ENCODE measurements at places on chromosomes 7 and 10. TPM values are rescaled to one million over a fixed set of nuclear protein-coding genes. Genes with fewer than 3 reads are reported as not detected.

Gene NKX1-2
- not detected for total RNA-seq

Gene OR2A1
- total RNA-seq: not detected

Gene NUTM2A
- total RNA-seq: 0.11 TPM

Gene RAB11FIP2
- 2.8 TPM for total RNA-seq

- no peak for DNase-seq
Observed at GRCh38 chr7:87993269-87993668, 59.2 kb downstream of the ADAM22 start.

DNA sequence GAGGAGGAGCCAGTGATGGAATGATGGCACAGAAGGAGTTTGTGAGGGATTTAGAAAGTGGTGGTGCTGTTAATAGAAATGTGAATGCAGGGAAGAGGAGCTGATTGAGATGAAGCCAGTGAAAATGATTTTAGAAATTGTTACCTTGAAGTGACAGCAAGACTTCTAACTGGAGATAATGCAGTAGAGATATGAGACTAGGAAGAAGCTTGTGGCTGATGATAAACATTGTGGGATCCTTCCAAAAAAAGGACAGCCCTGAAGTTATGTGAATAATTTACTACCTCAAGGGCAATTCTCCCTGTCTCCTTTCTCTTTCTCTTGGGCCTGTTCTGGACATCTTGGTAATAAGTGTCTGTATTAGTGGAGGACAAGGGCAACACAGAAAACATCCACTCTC, 138.6 kb downstream of the LSMEM1 start:
- DNase-seq: no peak

GRCh38 chr7:11403781-11404180, 428.2 kb downstream of the THSD7A start:
- no peak for DNase-seq

DNA sequence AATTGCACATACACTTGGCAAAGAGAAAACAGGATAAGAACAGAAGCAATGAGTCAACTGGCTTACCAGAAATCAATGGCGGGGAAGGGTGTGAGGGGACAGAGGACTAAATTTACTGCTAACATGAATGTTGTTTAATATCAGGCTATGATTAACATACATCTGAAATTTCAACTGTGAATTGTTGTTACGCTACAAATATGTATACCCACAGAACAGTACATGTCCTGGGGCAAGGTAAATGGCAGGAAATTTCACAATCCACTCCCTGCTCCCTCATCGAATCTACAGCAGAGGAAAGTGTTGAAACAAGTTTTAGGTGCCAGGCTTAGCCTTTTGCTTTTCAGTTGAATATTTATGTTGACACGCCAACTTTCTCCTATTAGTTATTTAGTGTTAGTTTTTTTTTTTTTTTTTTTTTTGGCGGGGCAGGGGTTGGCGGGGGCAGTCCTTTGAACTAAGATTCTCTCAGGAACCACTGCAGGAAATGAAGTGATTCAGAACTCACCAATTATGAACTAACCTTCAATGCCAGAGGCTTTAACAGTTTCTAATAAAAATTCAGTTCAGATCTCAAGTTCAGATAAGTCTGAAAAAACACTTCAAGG, 99.0 kb downstream of the UBE2H start:
- no peak for DNase-seq

GRCh38 chr7:21358648-21359047, 69.2 kb upstream of the SP4 start:
- no peak for DNase-seq
